Lung (tissue), 17 donors: ENCODE measurements at places on chromosomes 5 and 9. TPM values are rescaled to one million over a fixed set of nuclear protein-coding genes. Genes with fewer than 3 reads are reported as not detected.

GRCh38 chr5:136820848-136821247 is 455.5 kb upstream of the TRPC7 start:
- DNase-seq: no peak

- peak; percentile 95 for DNase-seq
Measured at GRCh38 chr5:56950626-56951125, 1.2 kb downstream of the MIER3 start.

LCNL1 gene
- total RNA-seq: 0.28 TPM

GRCh38 chr5:42228279-42228678 is 195.0 kb upstream of the GHR start:
- DNase-seq: no peak

TSLP gene
- total RNA-seq: 2.0 TPM

- DNase-seq: no peak
Measured at GRCh38 chr5:96316017-96316416, 117.0 kb downstream of the PCSK1 start.

DNA sequence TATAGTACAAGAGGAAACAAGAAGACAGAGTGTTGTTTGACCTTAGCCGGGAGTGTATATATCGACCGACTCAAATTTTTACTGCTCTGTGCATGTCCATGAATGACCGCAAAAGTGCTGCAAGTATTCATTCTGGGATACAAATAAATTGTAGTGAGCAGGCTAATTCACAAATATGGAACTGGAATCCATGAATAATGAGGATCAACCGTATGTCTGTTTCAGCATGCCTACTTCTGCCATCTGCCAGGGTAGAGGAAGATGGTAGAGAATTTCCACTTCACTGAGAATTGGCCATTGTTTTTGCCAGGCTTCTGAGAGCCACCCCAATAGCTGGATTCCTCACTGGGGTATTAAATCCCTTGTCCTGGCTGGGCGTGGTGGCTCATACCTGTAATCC is 8.5 kb upstream of the RALGPS1 start:
- DNase-seq: no peak

- DNase-seq: no peak
Measured at GRCh38 chr9:16639644-16640043, 230.8 kb downstream of the BNC2 start.

DNA sequence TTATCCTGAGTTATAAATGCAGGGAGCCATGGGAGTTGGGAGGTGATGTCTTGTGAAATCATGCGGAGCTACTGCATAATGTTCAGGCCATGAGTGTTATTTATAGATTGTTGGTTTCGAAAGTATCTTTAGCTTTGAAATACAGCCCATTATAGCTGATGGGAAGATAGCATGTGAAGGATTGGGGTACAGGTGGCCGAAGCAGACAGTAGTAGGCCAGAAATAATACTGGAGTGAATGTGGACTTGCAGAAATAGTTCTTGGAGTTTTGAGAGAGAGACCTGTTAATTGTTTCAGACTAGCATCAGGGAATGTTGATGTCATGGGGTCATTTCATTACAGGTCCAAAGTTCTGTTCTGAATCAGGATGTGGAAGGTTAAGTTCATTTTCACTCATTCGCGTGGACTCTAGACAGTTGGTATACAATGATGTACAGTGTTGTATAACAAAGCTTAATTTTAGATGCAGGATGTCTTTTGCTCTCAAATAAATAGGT is 3.8 kb downstream of the ATP6V1G1 start:
- no peak for DNase-seq

DNA sequence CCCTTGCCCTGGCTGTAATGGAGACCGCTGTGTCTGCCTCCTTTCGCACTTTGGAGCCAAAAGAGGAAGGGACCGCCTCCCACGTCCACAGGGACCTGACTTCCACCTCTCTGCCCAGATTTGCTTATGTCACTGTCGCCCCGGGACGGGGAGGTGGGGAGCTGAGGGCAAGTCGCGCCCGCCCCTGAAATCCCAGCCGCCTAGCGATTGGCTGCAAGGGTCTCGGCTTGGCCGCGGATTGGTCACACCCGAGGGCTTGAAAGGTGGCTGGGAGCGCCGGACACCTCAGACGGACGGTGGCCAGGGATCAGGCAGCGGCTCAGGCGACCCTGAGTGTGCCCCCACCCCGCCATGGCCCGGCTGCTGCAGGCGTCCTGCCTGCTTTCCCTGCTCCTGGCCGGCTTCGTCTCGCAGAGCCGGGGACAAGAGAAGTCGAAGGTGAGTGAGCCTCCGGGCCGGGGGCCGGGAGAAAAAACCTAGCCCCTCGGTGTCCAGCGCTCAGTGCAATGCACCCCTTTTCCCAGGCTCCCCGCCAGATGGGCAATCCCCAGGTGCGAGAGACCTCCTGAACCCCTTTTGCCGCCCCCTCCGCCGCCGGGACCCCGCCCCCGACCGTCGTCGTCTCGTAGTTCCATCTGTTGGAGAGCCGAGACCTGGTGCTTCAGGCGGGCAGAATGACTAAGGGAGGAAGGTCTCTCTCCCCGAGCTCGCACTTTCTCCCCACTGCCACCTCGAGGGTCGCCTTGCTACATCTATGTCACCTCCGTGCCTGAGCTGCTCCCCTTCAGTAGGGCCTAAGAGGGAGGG is at the start of gene GPX3:
TSS of gene GPX3 (plus strand) at position 288 of the 807 bp plus-strand sequence. CDS start at position 352, 64 bp downstream.
- peak; percentile 81 for DNase-seq

DNA sequence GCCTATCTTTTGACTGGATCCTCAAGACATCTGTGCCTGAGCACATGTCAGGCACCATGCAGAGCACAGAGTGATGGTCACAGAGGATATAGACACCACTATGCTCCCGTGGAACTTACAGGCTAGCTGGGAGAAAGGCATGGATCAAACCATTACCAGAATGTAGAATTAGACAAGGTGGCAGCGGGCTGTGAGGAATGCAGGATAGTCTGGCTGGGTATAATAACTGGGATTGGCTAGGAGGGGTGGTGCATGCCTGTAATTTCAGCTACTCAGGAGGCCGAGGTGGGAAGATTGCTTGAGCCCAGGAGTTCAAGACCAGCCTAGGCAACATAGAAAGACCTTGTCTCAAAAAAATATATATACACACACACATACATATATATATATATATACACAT is 50.3 kb downstream of the ASS1 start:
- no peak for DNase-seq

PKD2L2 gene
- total RNA-seq: not detected
